Activated CD4-positive, alpha-beta T cell treated with anti-CD3 and anti-CD28 coated beads for 36 hours (primary cell): ENCODE measurements at places on chromosomes 6 and 20.

DNA sequence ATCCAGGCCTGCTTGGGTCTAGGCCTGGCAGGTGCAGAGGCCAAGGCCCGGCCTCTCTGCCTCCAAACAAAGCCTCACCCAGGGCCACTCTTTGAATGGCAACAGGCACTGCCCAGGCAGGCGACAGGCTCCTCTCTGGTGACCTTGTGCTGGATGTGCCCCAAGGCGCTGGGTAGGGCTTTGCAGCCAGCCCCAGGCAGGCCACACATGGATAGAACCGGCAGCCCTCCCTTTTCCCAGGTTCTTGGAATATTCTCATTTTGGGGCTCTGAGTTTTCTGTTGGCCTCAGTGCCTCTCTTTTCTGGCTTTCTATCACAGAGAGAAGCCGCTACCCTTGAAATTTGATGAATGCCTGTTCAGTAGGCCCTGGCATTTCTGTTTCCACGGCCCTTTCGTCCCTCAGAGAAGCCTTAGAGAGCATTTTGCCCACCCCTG is 18.9 kb downstream of the PKIG start:
- DNase-seq: no peak

GRCh38 chr6:93676581-93676980 is 257.2 kb upstream of the EPHA7 start:
- DNase-seq: no peak

- DNase-seq: no peak
These were observed 726.4 kb upstream of the SLC35B3 start for GRCh38 chr6:9161731-9162130.

DNA sequence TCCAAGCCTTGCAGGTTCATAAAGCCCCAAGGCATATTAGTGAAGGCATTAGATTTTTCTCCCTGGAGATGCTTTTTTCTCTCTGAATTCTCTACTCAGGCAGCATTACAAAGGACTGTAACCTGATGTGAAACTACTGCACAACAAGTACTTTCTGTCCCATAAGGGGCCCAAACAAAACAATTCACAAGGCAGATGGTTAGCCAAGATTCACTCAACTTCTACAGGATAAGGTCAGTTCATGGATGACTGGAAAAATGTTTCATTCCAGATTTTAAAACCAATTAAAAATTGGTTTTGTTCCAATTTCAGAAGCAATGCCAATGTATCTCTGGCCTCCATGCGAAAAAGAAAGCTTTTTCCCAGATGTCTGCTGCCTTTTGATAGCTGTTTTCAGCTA is 181.8 kb downstream of the KHDC1L start:
- no peak for DNase-seq

GRCh38 chr20:18390201-18390600 is 76.6 kb downstream of the DZANK1 start:
- DNase-seq: no peak

DNA sequence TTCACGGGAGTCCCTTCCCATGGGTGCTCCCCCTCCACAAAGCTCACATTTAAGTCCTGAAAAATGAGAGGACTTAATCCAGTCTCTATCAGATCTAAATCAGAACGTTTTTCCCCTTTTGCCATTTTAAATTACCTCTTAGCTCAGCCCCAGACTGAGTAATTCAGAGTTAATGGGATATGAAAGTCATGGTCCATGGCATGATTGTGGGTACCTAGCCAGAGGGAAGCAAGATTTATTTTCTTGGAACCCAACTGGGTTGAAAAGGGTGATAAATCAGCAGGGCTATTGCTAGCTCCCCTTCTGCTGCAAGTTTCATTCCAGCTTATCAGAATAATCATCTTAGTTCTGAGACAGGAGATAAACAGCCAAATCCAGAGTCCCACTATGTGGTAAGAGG is 320.2 kb upstream of the CHD6 start:
- DNase-seq: no peak

DNA sequence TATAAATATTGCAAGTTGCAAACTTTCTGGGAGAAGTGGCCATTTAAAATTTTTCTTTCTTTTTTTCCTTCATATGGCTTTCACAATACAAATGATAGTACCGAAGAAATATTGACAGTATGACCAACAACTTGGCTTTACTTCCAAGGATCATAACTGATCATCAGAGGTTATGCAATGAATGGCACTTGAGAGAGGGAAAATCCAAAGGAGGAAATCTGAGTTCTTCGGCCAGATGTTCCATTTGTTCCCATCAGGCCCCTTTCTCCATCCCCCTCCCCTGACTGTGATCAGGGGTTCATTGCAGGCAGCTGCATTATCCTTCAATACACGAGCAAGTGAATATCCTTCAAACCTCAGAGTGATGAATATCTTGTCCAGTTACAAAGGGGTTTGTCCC is 130.0 kb upstream of the UST start:
- no peak for DNase-seq

GRCh38 chr6:62805431-62805830 is 405.8 kb upstream of the FKBP1C start:
- DNase-seq: no peak

DNA sequence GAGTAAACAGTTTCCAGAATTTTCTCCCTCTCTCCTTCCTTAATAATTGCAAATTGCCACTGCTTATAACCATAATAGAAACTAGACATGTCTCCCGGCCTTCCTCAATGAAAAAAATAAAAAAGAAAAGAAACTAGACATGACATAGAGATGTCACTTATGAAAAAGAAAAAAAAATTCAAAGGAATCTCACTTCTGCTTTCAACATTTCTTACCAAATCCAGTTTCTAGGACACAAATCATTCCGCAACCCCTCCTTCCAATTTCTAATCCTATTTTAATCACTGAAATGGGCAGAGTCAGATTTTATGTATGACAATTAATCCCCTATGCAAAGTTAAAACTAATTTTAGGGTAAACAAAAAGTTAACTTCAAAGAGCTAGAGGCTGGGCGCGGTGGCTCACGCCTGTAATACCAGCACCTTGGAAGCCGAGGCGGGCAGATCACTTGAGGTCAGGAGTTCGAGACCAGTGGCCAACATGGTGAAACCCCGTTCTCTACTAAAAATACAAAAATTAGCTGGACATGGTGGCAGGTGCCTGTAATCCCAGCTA is 40.1 kb upstream of the EEF1A1 start:
- DNase-seq: no peak

- no peak for DNase-seq
These were observed 106.2 kb downstream of the SLC24A3 start for GRCh38 chr20:19318610-19319009.

- no peak for DNase-seq
These were observed 16.0 kb downstream of the SHLD1 start for GRCh38 chr20:5766085-5766764.

- no peak for DNase-seq
These were observed 161.7 kb downstream of the SYCP2 start for GRCh38 chr20:59771506-59772372.

- DNase-seq: no peak
These were observed 29.4 kb downstream of the TRAF3IP2 start for GRCh38 chr6:111576291-111576690.

DNA sequence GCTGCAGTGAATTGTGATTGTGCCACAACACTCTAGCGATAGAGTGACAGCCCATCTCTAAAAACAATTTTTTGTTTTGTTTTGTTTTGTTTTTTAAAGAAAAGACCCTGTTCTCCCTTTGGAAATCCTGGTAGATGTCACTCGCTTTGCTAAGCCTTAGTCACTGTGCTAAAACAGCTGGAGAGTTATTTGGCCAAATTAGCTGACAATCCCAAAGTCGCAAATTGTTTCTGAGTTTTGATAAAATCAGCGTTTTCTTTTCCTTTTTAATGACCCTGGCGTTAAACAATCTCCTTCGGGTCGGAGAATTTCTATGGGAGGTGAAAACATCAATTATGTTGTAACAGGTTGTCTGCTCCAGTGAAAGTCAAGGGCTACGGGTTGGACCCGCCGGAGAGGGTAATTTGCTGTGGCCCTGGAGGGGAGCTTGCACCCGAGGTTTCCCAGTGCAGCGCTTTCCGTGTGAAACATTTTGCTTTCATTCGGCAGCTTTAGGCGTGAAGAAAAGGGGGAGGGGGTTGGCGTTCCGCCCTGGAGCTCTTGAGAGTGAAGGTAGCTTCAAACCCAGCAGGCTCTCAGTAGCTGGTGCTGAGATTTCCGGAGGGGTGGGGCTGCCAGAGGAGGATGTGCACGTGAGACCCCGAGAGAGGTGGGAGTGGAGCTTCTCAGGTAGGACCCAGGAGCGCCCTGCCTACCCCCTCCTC is 296.6 kb downstream of the PHACTR1 start:
- DNase-seq: peak; percentile 29

DNA sequence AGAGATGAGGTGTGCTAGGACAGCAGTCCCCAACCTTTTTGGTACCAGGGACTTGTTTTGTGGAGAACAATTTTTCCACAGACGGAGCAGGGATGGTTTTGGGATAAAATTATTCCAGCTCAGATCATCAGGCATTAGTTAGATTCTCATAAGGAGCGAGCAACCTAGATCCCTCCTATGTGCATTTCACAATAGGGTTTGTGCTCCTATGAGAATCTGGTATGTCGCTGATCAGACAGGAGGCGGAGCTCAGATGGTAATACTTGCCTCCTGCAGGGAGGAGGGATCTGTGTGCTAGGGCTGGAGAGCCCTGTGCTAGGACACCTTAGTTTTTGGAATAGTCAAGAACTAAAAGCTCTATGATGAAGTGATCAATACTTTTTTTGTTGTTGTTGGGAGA is 2.5 kb downstream of the SMIM13 start:
- peak; percentile 42 for DNase-seq

DNA sequence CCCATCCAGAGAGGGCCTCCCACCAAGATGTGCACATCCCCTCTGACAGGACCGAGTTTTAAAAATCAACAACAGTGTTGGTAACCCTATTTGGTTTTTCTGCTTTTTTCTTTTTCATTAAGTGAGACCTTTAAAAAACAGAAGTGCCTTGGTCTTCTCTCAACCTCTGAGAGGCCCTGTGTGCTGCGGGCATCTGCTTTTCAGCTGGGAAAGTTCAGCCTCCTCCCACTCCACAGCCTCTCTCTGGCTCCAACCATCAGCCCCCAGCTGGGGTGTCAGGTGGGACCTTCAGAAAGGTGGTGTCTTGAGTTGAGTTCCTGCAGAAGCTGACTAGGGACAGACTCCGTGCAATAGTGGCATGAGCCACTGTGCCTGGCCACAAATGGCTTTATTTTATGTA is 64.6 kb upstream of the ZMYND8 start:
- no peak for DNase-seq

DNA sequence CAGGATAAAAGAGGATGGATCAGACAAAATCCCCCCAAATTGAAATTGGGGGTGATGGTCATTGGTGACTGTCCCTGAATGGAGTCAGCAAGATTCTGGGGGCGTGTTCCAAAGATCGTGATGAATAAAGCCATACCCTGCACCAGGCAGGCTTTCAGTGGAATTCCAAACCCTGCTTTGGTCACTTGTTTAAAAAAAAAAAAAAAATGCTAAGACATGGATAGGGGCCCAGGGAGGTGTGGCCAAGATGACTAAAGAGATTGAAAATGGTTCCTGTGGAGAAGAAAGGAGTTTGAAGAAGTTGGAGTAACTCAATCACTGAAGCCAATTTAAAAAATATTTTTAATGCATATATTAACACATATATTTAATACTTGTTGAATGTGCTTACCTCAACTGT is 161.4 kb upstream of the KCNG1 start:
- no peak for DNase-seq

- no peak for DNase-seq
These were observed 4.1 kb upstream of the SLC2A10 start for GRCh38 chr20:46705378-46705729.

GRCh38 chr6:2028457-2029038 is 216.9 kb downstream of the GMDS start:
- no peak for DNase-seq

GRCh38 chr20:8421981-8422380 is 289.9 kb downstream of the PLCB1 start:
- DNase-seq: no peak

- peak; percentile 72 for DNase-seq
These were observed 16.2 kb downstream of the GABRR2 start for GRCh38 chr6:89298680-89299465.

GRCh38 chr6:74941424-74941823 is 264.4 kb downstream of the COL12A1 start:
- no peak for DNase-seq

GRCh38 chr20:39268981-39269461 is 306.9 kb downstream of the DHX35 start:
- DNase-seq: peak; percentile 73

GRCh38 chr20:41426976-41427375 is 60.4 kb upstream of the EMILIN3 start:
- DNase-seq: no peak

DNA sequence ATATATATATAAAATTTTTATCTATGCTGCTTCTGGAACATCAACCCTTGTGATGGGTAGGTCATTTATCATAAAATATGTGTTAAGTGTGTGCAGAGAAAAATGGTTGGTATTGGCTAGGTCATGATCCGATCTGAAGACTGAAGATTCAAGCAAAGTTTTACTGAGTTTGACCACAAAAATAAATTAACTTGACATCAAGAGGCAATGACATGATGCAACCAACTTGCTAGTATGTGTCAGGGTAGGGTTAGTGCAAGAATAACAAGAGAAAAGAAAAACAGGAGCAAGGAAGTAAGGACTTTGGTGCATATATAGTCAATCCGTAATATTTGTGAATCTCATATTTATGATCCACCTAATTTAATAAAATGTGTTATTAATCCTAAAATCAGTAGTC is 1202.0 kb upstream of the ADGRB3 start:
- no peak for DNase-seq

- DNase-seq: no peak
These were observed 728.3 kb downstream of the MAFB start for GRCh38 chr20:39960522-39961428.

GRCh38 chr6:167272151-167272550 is 19.0 kb upstream of the UNC93A start:
- DNase-seq: no peak

DNA sequence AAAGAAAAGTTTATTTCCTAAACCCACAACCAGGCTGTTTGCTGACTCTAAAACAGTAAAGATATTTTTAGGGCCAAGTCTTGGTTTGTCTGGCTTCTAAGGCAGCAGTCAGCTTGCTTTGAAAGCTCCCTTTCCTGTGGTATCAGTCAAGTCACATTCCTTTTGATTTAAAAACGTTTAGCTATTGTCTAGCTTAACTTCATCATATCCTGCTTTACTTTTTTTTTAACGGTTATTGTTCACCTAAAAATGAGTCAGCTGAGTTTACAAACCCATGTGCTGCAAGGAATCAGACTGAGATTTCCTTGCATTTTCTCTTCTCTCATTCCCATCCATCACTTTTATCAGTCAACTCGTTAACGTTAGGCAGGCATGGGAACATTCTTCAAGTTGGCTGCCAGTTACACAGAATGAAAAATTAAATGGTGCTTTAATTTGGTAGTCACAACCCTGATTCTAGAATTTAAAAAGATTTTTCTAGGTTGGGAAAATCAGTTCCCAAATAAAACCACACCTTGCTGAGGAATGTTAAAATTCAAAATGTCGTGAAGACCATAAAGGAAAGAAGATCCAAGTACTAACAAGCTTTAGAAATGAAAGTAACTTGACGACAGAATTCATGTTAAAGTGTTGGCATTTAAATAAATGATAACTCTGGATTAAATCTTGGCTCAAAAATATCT is 45.9 kb downstream of the ELOVL5 start:
- no peak for DNase-seq

- DNase-seq: no peak
These were observed 36.9 kb upstream of the CD2AP start for GRCh38 chr6:47440719-47441118.
